Effector CD8-positive, alpha-beta T cell (primary cell): ENCODE measurements at places on chromosomes 4 and X.

- no peak for DNase-seq
These were observed 40.4 kb downstream of the RELL1 start for GRCh38 chr4:37645736-37646135.

DNA sequence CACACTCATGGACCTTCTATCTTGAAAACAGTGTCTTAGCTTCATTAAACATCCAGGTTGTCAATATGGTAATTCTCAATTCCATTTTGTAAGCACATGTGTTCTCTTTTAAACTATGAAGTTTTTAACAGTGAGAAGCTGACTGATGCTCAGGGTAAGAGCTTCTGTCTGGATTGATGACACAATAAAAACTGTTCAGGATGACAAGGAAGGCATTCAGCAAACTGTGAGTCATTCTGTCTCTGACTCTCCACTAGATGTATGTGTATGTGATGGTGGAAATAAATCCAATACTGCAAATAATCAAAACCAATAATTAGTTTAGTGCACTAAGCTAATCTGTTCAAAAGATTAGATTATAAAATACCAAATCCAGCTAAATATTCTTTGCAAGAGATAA lies 115.3 kb upstream of the ARX start:
- DNase-seq, result no peak

DNA sequence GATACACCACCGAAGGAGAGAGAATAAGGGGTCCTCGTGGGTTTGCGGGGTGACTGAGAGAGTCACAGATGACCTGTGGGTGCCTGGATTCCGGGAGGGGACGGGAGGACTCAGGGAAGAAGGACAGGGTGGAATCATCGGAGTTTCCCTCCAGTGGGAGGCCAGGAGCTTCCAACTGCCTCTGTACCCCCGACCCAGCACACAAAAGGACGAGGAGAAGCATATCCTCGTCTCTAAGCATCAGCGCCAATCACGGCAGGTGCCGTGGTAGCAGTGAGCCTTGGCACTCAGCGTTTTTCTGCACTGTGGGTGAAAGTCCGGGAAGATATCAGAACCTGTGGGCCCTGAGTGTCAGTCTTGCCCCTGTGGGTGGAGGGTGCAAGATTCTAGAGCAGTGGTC lies 62.0 kb downstream of the ASMT start:
- DNase-seq, result no peak

- no peak for DNase-seq
These were observed 156.1 kb downstream of the ZNF330 start for GRCh38 chr4:141376769-141377168.

DNA sequence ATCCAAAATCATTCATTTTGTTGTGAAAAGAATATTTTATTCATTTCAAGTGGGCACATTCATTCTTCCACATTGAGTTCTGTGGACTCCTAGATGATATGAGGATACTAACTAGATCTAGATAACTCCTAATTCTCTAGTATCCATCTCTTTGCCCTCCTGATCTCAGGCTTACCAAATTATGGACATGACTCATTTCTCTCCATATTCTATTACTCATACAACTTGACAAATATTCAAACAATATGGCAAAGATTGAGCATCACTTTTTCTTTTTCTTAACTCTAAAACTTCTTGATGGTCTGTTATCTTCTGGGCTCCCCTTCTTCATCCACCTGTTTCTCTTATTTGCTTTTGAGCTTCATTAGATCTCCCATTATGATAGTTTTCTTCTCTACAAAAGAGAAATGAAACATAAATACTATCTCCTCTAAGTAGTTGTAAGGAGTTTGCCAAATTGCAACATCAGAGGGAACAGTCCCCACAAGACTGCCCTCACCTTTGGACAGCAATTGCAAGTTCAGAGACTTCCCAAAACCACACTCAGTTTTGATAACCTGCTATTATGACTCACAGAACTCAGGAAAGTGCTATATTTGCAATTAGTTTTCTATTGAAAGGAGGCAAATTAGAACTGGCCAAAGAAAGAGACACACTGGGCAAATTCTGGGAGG lies 422.9 kb downstream of the SPRY1 start:
- DNase-seq, result no peak

- no peak for DNase-seq
These were observed 477 bp downstream of the SLC35A2 start for GRCh38 chrX:48910926-48911411.

DNA sequence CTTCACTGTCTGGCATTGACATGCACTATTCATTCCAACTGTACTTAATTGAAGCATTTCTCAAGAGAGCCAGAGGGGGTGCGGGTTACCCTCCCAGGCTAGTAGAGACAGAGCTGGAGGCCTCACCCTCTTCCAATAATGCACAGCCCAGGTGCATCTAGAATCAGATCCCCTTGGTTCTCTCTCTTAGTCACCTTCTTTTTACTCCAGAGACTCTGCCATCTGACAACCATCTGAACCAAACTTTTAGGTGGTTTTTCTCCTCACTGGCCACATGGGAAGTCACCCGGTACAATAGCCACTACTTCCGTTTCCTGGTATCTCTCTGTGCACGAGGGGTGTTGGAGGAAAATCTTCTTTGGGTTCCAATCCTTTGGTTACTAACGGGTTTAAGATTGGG lies 81.3 kb downstream of the SLC2A9 start:
- no peak for DNase-seq
